ENCODE measurements at places on chromosomes 6 and 20.

DNA sequence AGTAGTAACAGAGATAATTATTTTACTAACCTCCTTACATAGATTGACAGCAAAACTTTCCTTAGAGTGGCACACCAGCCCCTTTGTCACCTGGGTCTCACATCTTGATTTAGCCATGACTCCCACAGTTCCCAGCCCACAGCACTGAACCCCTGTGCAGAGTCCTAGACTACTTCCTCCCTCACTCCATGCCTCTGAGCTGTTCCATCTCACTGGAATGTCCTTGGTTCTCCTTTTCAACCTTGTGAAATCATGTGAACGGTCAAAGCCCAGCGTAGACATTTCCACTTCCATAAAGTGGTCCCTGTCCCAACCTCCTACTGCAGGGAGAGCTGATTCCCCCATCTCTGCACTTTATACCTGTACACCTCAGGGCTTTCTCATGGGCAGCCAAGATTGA lies 19.7 kb downstream of the CGA start:
- no peak for DNase-seq

DNA sequence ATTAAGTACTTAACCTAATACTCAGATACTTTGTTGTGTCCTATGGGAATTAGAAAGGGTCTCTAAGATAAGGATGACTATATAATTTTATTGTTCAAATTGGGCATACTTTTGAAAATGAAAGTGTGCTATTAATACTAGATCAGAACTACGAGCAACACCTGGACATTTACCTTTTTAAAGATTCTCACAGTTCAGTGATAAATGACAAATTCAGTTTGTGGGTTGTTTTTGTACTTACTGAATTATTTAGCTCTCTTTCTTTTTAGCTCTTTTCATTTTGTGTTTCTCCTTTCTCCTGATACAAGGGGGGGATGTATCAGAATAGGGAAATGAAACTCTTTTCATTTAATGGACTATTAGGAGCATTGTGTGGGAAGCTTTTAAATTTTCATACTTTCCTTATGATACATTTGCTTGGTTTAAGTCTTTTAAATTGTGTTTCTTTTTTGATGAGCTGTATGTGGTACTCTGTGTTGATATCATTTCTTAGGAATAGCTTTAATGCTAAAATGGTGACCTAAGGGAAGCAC lies 47.5 kb downstream of the PHF3 start:
- DNase-seq = no peak

DNA sequence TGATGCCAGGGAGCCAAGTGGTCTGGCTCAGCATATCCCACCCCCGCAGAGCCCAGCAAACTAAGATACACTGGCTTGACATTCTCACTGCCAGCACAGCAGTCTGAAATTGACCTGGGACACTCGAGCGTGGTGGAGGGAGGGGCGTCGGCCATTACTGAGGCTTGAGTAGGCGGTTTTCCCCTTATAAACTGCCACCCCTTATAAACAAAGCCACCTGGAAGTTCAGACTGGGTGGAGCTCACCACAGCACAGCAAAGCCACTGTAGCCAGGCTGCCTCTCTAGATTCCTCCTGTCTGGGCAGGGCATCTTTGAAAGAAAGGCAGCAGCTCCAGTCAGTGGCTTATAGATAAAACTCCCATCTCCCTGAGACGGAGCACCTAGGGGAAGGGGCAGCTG lies 19.4 kb downstream of the TINAG start:
- no peak for DNase-seq

DNA sequence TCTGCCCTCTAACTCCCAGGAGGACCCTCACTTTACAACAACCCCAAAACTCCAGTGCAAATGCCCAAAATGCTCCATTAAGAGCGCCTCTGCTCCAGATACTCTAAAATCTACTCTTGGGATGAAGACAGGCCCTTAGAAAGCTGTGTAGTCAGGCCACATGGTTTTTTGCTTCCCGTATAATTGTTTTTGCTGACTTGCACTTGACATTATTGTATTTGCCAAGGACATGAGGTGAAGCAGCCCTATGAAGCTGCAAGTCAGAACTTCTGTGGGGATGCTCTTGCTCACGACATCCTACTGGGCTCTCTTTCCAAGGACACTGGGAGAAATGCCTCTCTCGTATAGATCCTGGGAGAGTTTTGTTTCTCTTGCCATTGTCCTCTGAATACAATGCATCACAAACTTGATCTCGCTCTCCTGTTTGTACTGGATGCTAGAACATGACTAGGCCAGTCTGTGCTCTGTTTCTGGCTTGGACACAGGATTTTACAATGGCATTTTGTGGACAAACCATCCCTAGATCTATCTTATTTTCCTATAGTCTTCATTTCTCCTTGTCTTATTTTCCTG lies 177.2 kb upstream of the DTNBP1 start:
- no peak for DNase-seq

All from T-cell (primary cell).